CD4-positive, alpha-beta T cell treated with Interleukin-6 for 4 hours (primary cell): ENCODE measurements at places on chromosomes 16 and 17.
A peak's percentile ranks its signal among the peaks of the same experiment; 100 is the strongest.

DNA sequence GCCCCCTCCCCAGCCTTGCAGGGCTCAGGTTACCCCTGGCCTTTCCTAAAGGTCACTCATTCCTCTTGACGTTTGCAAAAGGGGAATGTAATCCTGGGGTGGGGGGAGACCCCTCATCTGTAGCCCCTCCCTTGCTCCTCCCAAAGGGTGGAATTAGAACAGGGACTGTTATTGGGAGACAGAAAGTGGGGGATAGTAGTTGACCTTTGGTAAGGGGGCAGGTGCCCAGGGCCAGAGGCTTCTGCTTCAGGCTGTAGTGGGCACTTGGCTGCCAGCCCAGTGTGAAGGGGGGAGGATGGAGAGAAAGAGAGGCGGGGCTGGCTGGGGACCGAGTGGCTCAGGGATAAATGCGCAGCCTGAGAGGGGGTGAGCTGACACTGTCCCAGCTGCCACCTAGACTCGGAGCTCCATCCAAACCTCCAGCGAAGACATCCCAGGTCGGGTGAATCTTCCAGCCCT lies at the start of gene ENO3:
ENO3 (plus strand) TSS at position 374 of the 459 bp plus-strand sequence. CDS start 711 bp downstream, outside the sequence.
- no peak for DNase-seq

DNA sequence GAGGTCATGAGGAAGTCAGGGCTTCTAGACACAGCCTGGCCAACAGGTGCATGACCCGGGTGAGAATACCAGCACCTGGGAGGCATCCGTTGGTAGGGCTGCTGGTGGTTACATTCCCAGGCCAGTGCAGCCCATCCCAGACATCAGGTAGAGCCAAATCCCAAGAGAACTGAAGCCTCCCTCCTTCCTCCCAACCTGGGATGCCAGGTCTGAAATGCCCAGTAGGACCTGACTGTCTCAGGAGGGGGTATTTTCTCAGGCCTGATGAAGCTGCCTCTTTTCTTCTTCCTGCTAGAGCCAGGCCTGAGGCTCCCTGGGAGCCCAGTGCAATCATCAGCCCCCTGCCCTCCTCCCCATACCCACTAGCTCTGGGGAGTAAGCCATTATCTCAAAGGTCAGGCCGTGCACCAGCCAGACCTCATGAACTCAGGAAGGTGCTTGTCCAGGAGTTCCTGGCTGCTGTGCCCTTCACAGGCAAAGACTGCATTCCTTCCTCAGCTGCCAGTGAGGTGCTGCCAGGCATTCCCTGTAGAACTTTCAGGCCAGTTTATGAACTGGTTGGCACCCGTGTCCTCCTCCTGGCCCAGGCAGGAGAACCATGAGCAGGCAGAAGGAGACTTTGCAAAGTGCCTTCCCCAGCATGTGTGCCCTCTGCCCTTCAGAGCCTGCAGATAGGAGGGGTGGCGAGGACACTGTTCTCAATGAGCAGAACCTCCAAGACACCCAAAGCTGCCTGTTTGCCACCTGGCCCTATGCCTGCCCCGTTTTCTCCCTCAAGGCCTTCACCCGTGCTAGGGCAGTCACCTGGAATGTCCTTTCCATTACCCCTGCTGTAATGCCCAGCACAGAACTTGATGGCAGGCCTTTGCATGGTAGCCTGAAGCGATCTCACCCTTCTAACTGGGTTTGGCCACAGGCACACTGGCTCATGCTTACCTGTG lies 7.6 kb downstream of the TBX2 start:
- no peak for DNase-seq

DNA sequence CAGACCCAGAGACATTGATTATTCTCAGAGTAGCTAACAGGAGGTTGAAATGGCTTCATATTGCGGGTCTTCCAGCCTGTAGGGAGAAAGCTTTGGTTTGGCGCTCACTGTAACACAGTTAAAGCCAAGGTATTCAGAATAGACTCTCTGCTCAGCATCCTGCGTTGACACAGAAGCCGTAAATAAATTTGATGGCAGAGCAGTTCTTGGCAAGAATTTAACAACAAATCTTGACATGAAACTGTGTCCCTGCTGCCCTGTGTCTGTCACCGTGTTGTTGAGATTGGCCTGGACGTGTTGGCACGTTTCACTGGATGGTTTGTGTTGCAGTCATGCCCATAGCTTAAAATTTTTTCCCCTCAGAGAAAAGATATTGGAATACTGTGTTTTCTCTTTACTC lies 359.6 kb downstream of the SNX29 start:
- no peak for DNase-seq

DNA sequence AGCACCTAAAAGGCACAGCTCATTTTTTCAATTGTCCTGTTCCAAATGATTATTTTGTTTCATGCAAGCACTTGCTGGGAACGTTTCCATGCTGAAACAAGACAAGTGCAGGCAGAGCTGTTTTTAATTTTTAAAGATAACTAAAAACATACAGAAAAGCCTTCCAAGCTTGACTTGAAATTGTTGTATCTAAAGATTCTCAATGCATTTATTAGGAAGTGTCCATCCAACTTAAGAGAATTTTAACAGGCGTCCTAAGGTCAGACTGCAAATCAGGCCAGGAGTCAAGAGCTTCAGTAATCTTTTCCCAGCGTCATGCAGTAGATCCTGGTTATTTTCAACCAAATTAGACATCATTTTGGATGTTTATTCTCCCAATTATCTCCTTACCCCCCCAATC lies 702.8 kb downstream of the KCNJ2 start:
- DNase-seq = no peak

DNA sequence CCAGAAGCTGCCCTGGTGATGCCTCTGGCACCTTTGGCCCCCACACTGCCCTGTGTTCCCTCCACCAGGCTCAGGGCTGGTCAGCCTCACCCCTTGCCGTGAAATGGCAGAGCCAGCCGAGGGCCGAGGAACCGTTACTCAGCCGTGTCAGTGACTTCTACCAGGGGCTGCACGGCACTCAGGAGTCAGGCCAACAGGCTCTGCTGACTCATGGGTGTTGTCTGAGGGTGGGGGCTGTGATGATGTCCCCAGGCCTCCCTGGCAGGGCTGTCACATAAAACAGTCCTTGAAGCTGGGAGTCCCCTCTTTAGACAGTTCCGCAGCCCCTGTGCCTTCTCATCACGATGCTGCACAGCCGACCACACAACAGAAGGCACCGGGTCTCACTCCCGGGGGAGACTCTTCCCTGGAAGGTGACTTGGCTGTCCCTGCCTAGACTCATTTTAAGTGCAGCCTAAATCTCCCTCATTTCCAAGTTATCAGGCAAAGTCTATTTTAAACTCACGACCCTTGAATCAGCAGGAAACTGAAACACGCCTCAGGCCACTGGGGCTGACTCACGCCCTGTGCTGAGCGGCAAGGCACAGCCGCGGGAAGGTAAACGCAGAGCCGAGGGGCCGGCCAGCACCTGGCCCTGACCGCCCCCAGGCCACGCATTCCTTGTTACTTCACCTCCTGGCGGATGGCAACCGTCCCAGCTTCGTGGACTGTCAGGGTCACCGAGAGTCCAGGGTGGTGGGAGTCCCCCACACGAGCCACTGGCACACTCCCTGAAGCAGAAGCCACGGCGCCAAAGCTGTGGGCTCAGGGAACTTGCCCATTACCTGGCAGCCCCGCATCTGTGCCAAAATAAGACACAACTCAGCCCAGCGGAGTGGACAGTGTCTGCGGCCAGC lies 102.6 kb downstream of the ZNF778 start:
- DNase-seq = peak; percentile 52

DNA sequence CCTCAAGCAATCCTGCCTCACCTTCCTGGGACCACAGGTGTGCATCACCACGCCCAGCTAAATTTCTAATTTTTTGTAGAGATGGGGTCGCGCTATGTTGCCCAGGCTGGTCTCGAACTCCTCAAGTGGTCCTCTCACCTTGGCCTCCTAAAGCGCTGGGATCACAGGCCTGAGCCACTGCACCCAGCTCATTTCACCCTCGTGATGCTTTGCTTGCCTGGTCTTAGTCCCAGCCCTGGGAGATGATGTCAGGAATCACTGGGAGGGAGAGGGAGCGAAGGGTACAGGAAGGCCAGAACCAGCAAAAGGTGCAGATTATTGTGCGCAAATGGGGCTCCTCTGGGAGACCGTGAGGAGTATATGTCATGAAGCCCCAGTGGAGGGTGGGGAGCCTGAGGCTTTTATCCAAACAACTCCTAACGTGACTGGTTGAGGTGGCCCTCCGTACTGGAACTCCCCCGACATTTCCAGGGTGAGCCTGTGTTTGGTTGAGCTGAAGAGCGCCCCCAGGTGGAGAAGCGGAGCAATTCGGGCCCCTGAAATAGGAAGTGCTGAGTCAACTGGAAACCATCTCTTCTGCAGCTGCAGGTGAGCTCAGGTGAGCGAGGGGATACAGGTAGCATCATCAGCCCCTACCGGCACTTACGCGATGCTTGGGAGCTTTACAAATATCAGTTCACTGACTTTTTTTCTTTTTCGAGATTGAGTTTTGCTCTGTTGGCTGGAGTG lies 41.2 kb upstream of the HAPSTR1 start:
- peak; percentile 7 for DNase-seq
